ENCODE measurements at places on chromosomes 5 and 9. TPM values are rescaled to one million over a fixed set of nuclear protein-coding genes. Genes with fewer than 3 reads are reported as not detected.

DNA sequence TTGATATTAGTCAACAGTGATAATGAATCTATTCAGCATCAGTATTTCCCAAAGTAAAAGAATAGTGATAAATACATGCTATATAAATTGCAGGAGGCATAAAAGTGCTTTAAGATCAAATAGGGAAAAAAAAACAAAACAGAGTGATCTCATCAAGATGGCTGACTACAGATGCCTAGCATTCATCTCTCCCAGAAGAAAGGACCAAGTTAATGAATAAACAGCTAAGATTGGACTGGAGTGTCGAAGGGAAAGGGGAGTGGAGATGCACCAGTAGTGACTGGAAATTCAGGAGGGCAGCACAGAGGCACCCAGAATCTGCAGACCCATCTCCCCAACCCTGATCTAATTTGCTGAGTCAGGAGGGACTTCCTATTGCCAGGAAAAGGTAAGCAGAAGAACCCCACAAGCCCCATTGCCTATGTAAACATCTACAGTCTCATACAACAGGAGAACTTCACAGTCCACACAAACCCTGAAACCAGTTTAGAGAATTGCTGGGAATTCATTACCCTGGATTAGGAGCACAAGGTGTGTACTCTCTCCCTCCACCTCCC lies 699.4 kb downstream of the PTPRD start:
- no peaks in the 10 kb centered on the region for H3K4me1 ChIP-seq
- no peaks in the 10 kb centered on the region for H3K36me3 ChIP-seq
- no peak for DNase-seq
- no peaks in the 10 kb centered on the region for H3K27me3 ChIP-seq
- H3K4me3 ChIP-seq: no peak overlapping the region

GRCh38 chr5:134224888-134225779 lies 739 bp downstream of the PPP2CA start:
- peak overlapping the region; percentile 94 for H3K27ac ChIP-seq
- peak overlapping the region; percentile 93 for H3K4me3 ChIP-seq
- H3K36me3 ChIP-seq: peaks cover 68% of the 10 kb centered on the region
- peaks cover 44% of the 10 kb centered on the region for H3K4me1 ChIP-seq
- H3K27me3 ChIP-seq: no peaks in the 10 kb centered on the region

GRCh38 chr5:151685749-151686673 lies 704 bp downstream of the SPARC start:
- no peak overlapping the region for H3K27ac ChIP-seq
- H3K36me3 ChIP-seq: no peaks in the 10 kb centered on the region
- DNase-seq: no peak
- no peak overlapping the region for H3K4me3 ChIP-seq
- H3K27me3 ChIP-seq: peaks cover 14% of the 10 kb centered on the region

DNA sequence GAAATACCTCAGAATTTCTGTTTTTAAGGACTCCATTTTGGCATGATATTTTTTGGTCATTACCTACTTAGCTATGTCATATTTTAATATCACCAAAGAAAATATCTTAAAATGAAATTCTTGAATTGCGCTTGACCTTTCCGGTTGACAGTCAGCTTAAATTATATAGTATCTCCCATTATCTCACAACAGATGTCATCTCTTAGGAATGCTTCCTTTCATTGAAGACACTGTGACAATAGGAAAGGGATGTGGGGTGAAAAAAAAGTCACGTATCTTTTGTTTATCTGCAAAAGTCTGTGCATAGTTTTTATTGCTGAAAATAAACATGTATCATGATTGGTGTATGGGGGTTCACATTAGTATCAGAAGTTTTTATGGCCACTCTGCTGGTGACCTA lies 105.8 kb downstream of the INVS start:
- H3K4me3 ChIP-seq: no peak overlapping the region
- no peak overlapping the region for H3K27ac ChIP-seq
- no peaks in the 10 kb centered on the region for H3K27me3 ChIP-seq
- DNase-seq: no peak

GRCh38 chr9:77826621-77827020 lies 178.5 kb upstream of the GNA14 start:
- H3K36me3 ChIP-seq: no peaks in the 10 kb centered on the region
- no peaks in the 10 kb centered on the region for H3K4me1 ChIP-seq
- no peak overlapping the region for H3K4me3 ChIP-seq
- no peak for DNase-seq
- H3K27me3 ChIP-seq: no peaks in the 10 kb centered on the region

GRCh38 chr5:173331956-173332479 lies 3.8 kb upstream of the STC2 start:
- peaks cover 35% of the 10 kb centered on the region for H3K36me3 ChIP-seq
- no peaks in the 10 kb centered on the region for H3K27me3 ChIP-seq
- peaks cover 14% of the 10 kb centered on the region for H3K4me1 ChIP-seq
- DNase-seq: peak; percentile 86
- no peak overlapping the region for H3K4me3 ChIP-seq

- DNase-seq: no peak
- H3K27me3 ChIP-seq: no peaks in the 10 kb centered on the region
- no peak overlapping the region for H3K27ac ChIP-seq
- no peaks in the 10 kb centered on the region for H3K4me1 ChIP-seq
- no peak overlapping the region for H3K4me3 ChIP-seq
Observed at GRCh38 chr5:142313682-142314081, 11.1 kb downstream of the SPRY4 start.

DNA sequence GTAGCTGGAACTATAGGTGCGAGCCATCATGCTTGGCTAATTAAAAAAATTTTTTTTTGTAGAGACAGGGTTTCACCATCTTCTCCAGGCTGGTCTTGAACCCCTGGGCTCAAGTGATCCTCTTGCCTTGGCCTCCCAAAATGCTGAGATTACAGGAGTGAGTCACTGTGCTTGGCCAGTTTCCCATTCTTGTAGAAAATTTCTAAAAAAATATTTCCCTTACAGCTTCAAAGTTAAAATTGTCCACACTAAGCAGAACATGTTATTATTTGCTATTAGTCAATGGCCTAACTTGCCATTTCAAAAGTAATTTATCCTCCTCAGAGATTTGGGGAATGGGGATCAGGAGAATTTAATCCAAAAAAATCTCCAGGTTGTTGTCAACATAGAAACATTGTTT lies 40.1 kb downstream of the SLC38A9 start:
- no peaks in the 10 kb centered on the region for H3K27me3 ChIP-seq
- no peak for DNase-seq
- no peaks in the 10 kb centered on the region for H3K4me1 ChIP-seq
- no peak overlapping the region for H3K4me3 ChIP-seq
- peaks cover 5% of the 10 kb centered on the region for H3K36me3 ChIP-seq

- H3K27me3 ChIP-seq: peaks cover 41% of the 10 kb centered on the region
- no peak overlapping the region for H3K4me3 ChIP-seq
- H3K36me3 ChIP-seq: no peaks in the 10 kb centered on the region
- H3K4me1 ChIP-seq: no peaks in the 10 kb centered on the region
Observed at GRCh38 chr5:170275376-170275994, 22.1 kb downstream of the LCP2 start.

- DNase-seq: peak; percentile 81
- peak within 1 kb of the TSS; percentile 77 for H3K27ac ChIP-seq
- H3K27me3 ChIP-seq: no peaks in the 10 kb centered on the region
- peaks cover 51% of the 10 kb centered on the region for H3K36me3 ChIP-seq
- H3K4me1 ChIP-seq: peaks cover 22% of the 10 kb centered on the region
- peak within 1 kb of the TSS; percentile 94 for H3K4me3 ChIP-seq
Observed at GRCh38 chr5:442335-443238, at the start of gene EXOC3. EXOC3 (plus strand) TSS chr5:443176; CDS start chr5:446206, 3,030 bp downstream.

DNA sequence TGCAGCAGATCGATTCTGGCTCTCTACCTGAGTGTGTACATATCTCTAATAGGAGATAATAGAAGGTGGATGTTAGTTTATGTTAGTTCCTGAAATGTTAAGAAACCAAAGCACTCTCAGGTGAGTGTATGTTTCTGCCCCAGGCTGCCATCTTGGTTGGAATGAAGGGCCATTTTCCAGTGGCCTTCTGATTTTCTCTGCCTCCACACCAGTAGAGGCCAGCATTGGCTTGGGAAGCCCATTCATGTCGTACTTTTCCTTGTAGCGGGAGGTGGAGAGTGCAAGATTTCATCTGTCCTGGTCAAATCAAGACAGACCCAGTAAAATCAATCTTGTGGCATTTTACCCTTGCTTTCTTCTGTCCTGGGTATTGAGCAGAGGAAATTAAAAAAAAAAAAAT lies 91.0 kb downstream of the GAS1 start:
- H3K4me3 ChIP-seq: no peak overlapping the region
- H3K36me3 ChIP-seq: no peaks in the 10 kb centered on the region
- no peaks in the 10 kb centered on the region for H3K4me1 ChIP-seq
- H3K27me3 ChIP-seq: peaks cover 27% of the 10 kb centered on the region

DNA sequence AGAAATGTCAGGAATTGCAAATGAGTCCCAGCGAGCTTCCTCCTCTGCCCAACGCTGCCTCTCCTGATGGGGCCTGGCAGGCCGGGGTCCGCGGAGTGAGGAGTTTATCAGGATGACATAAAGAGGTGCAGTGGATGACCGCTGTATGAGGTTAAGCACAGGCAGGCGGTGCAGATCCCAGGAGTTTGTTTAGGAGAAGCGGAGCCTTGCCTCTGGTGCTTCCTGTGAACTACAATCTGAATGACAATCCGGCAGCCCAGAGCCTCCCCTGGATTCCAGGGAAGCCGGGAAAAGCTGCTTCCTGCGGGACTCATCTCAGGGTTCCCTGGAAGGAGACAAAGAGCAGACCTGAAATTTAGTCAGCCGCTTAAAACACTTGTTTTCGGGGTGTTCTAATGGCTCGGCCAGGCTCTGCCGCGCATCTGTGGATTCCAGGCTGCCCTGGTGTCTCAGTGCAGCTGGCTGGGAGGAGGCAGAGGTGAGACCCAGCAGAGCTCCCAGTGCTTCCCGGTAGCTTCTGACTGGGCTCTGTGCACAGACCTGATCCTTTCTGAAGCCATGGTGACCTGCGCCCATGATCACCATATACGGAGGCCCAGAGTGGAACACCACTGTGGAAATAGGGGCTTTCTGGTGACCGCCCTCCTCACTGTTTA lies 69.8 kb upstream of the IRX4 start:
- H3K27me3 ChIP-seq: peaks cover 50% of the 10 kb centered on the region
- H3K27ac ChIP-seq: no peak overlapping the region
- H3K4me3 ChIP-seq: no peak overlapping the region
- no peaks in the 10 kb centered on the region for H3K36me3 ChIP-seq
- H3K4me1 ChIP-seq: no peaks in the 10 kb centered on the region
- no peak for DNase-seq

- H3K27me3 ChIP-seq: no peaks in the 10 kb centered on the region
- peaks cover 13% of the 10 kb centered on the region for H3K4me1 ChIP-seq
- H3K4me3 ChIP-seq: peak overlapping the region; percentile 77
- H3K36me3 ChIP-seq: peaks cover 30% of the 10 kb centered on the region
Observed at GRCh38 chr5:54309276-54309675, 1.1 kb downstream of the ARL15 start.

GRCh38 chr9:106668534-106668933 lies 194.4 kb upstream of the ZNF462 start:
- no peak overlapping the region for H3K27ac ChIP-seq
- H3K27me3 ChIP-seq: no peaks in the 10 kb centered on the region
- H3K4me3 ChIP-seq: no peak overlapping the region
- no peaks in the 10 kb centered on the region for H3K36me3 ChIP-seq

DNA sequence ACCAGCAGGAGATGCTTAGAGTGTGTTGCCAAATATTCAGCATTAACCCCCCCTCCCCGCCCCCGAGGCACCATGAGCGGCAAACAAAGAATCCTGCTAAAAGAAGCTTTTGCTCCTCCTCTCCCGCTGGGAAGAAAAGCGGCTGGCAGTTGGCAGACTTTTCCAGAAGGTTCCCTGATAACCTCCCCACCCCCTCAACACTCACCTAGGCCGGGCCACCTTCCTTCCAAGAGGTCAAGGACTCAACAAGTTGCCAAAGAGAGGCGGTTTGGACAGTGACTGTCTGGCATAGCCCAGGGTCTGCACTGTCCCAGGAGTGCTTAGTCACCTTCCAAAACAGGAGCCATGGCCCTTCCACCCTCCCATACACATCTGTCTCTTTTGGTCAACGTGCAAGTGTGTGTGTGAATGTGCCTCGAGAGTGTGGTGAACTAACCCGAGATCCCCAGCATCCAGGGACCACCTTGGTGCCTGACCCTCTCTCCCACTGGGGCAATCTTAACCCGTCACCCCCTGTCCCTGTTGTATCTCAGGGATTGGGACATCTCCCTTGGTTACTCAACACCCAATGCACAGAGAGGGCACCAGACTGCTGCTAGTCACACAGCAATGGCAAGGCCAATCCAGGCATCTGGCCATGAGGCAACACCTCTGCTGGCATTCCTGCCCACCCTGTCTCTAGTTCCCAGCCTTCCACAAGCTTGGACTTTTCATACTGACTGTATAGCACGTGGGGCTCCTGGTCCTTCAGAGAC lies 18.9 kb downstream of the CAMK2A start:
- no peaks in the 10 kb centered on the region for H3K36me3 ChIP-seq
- DNase-seq: no peak
- H3K4me1 ChIP-seq: no peaks in the 10 kb centered on the region
- no peak overlapping the region for H3K4me3 ChIP-seq

DNA sequence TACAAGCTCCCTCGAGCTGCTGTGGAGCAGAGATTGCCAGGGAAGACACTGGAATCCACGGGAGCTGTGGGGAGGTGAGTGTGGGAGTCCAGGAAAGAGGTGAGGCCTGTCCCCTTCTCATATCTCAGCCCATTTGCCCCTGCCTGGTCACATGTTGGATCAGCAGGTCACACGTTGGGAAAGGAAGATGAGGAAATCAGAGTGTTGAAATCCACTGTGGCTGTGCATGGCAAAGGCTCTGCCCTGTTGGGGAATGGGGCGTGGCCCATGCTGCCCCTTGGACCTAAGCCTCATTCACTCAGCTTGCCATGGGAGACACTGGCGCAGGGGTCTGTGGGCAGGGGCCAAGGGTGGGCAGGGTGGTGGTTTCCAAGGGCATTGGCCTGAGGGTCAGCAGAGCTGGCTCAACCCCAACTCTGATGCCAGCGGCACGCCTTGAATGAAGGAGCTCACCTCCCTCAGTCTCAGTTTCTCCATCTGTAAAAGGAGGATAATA lies 85.4 kb upstream of the CPEB4 start:
- H3K4me3 ChIP-seq: no peak overlapping the region
- H3K27me3 ChIP-seq: no peaks in the 10 kb centered on the region
- DNase-seq: peak; percentile 78
- H3K27ac ChIP-seq: peak overlapping the region; percentile 42
- H3K4me1 ChIP-seq: peaks cover 17% of the 10 kb centered on the region
- H3K36me3 ChIP-seq: no peaks in the 10 kb centered on the region

DNA sequence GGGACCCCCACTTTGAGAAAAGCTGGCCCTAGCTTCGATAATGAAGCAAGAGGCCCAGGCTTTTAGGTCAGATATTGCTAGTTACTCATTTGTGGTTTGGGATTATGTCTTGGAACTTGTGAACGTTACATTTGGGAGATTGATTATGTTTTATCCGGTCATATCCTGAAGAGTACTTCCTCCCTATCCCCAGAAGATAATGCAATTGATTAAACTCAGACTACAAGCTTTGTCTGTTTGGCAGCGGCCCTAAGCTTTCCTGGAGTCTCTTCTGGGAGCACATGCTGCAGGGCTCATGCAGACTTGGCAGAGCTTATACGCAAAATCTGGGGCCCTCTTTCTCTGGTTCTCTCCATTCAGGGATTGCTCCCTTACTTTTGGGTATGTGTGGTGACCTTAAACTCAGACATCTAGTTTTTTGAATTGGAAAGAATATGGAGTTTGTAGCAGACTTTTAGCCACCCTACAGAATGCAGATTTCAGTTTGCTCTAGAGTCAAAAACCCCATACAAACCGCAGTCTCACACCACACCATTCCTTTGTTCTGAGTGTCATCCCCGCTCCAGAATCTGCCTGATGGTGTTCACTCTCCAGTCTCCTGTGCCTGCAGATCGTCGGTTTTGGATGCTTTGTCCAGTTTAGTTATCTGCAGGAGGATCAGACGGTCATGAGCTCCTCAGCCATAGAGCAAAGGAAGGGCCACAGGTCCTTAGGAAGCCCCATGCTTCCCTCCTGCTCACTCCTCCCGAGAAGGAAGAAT lies 449.5 kb upstream of the TRPC7 start:
- H3K27me3 ChIP-seq: peaks cover 41% of the 10 kb centered on the region
- H3K4me1 ChIP-seq: no peaks in the 10 kb centered on the region
- no peak overlapping the region for H3K4me3 ChIP-seq
- H3K36me3 ChIP-seq: no peaks in the 10 kb centered on the region
- no peak overlapping the region for H3K27ac ChIP-seq

CBY3 gene
- not detected for total RNA-seq

KIF27 gene
- total RNA-seq: 6.6 TPM

AFF4 gene
- 102 TPM for total RNA-seq

Measured in Calu3 (cell line).